NCI-H345 (cell line): ENCODE measurements at places on chromosomes 1 and 21.

DNA sequence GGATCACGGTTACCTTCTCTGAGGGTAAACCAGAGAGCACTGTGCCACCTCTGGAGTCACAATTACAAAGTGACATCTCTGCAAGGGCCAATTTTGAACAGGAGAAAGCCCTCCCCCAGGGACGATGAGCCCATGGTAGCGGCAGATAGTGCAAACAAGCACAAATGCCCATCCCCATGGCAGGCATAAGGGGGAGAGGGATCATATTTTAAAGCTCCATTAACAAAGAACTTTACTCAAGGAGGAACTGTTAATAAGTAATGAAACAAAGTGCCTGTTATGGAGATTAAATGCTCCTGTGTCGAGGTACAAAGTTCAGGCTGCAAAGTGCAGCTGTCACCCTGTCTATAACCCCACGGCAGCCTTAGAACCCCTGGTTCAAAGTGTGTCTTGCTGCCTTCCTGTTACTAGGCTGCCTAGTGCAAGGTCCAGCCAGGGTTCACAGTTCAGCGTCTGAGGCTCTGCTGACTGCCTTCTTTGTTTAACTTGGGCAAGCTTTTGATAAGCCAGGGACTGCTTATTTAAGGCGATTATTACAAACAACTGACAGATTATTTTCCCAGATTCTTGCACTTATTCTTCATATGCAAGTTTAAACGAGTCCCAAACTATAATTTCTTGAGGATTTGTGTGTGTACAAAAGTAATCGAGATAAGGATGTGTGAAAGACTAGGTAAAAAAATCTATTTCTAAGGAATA lies 75.7 kb upstream of the NRIP1 start:
- no peak for DNase-seq

DNA sequence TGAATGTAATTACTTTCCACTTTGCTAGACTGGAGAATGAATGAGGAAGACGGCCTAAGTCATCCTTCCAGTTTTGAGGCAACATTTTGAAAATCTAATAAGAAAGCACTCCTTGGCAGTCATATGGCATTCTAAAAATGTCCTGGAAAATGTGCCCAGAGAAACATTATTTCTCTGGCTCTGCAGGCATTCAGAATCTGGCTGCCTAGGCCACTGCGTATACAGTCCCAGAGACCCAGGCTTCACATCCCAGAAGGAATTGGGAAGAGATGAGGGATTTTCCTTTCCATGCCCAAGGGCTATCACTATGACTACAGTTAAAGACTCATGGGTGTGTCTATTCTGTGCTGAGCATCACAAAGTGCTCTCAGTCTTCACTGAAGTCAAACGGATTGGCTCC lies 92.9 kb downstream of the BEND5 start:
- no peak for DNase-seq

DNA sequence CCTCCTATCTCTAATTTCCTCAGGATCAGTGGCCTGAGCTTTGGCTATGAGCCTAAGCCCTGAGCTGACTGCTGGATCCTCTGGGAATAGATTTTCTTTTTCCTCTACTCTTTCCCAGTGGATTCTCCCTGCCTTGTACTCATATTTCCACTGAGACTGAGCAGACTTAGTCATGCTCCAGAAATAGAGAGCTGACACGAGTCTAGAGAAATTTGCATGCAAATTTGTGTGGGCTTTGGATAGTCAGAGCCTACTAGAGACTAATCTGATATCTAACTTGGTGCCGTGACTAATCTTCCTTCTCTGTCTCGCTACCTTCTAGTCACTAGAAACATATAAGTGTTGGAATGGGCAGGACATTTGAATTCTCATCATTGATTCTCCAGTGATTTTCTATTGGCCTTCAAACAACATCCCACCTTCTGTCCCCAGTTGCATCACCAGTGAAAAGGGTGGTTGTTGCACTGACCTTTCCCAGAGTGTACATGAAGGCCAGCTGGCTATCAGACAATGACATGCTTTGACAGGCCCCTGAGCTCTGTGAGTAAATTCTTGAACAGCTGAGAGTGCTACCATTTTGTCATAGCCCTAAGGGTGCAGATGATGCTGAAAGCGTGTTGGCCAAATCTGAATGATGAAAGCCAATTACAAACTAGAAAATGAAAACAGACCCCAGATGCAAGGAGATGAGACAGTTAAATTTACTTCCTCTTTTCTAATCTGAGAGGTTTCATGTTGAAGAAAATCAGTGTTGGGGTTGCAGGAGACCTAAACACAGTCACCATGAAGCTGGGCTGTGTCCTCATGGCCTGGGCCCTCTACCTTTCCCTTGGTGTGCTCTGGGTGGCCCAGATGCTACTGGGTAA lies at the start of gene FCRLA:
FCRLA (plus strand) TSS at position 748 of the 866 bp plus-strand sequence; CDS start at position 784, 36 bp downstream.
- no peak for DNase-seq

DNA sequence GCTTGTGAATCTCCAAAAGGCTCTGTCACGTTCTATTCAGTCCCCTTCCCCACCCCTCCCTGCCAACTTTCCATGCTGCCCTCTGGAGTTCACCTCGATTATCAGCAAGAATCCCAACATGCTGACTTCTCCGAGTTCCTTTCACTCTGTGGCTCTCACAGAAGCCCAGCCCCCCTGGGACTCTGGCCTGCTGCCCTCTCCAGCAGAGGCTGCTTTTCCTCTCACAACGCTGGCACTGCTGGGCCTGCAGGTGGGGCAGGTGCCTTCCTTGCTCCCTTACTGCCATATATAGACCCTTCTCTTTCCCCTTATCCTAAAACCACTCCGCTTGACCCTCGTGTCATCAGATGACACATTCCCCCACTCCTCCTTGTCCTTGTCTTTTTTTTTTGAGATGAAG lies 10.2 kb upstream of the RNF186 start:
- no peak for DNase-seq

DNA sequence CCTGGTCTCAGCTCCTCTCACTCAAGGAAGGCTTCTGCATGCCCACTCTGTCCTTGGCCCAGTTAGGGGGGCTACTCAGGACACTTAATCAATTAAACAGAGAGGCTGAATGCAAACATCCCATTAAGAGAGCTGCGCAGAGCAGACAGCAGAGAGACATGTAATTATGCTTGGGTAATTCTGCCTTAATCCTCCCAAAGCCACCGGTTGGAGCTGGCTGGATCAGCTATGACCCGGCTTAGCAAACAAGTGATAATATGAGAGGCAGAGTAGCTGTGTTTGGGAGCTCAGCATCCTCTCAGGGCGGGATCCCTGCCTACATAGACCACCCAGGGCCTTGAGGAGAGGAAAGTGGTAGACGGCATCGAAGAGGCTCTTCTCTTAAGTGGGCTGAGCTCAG lies 183.2 kb downstream of the GRIK3 start:
- no peak for DNase-seq

DNA sequence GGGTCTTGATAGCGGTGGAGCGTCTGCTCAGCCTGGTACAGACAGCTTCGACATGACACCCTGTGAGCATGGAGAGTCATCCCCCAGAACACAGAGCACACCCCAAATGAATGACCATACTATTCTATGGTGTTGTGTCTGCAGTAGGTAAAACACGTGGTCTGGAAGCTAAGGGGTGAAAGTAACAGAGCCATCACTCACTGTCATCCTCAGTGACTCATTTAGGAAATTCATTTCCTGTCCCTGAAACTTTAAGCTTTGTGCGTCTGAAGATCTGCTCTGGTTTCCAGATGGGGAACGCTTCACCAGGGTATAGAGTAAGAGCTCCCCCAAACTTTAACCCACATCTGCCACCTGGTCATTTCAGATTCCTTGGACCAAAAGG lies 94.8 kb upstream of the DISP3 start:
- DNase-seq: no peak

- DNase-seq: no peak
Observed at GRCh38 chr1:50967416-50968157, 2.5 kb upstream of the CDKN2C start.

- DNase-seq: no peak
Observed at GRCh38 chr1:20411196-20411980, 74.6 kb downstream of the CAMK2N1 start.

GRCh38 chr1:48681476-48682305 lies 95.0 kb downstream of the BEND5 start:
- no peak for DNase-seq

DNA sequence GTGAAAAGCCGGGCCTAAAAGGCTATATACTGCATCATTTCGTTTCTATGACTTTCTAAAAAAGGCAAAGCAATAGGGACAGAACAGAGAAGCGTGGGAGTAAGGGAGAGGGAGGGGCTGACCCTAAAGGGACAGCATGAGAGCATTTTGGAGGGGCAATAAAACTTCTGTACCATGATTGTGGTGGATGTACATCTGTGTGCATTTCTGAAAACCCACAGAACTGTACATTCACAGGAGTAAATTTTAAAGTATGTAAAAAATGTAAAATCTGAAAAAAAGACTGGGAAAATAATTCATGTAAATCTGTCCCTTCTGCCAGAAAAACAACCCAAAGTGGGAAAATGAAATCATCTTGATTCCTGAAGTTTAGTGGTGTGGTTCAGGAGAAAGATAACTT lies 235.4 kb downstream of the CENPF start:
- DNase-seq: no peak

GRCh38 chr1:19427087-19427781 lies 58.1 kb downstream of the CAPZB start:
- no peak for DNase-seq

- no peak for DNase-seq
Observed at GRCh38 chr1:218624052-218624451, 278.9 kb downstream of the TGFB2 start.

DNA sequence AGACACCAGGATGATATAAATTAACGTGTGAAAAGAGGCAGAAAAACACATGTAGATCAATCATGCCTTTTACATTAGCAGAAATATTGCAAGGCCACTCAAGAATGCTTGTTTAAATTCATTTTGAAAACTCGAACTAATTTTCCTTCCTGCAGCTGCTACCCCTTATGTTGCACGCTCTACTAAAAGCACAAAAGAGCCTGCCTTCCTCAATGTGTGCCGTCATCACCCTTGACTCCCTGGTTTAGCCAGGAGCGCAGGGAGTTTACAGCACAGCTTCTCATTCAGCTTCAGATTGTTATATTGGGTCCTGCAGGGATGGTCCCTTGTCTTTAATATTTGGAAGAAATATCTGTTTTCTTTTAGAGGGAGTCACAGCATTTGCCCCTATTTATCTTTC lies 10.1 kb upstream of the ST6GALNAC5 start:
- peak; percentile 12 for DNase-seq

DNA sequence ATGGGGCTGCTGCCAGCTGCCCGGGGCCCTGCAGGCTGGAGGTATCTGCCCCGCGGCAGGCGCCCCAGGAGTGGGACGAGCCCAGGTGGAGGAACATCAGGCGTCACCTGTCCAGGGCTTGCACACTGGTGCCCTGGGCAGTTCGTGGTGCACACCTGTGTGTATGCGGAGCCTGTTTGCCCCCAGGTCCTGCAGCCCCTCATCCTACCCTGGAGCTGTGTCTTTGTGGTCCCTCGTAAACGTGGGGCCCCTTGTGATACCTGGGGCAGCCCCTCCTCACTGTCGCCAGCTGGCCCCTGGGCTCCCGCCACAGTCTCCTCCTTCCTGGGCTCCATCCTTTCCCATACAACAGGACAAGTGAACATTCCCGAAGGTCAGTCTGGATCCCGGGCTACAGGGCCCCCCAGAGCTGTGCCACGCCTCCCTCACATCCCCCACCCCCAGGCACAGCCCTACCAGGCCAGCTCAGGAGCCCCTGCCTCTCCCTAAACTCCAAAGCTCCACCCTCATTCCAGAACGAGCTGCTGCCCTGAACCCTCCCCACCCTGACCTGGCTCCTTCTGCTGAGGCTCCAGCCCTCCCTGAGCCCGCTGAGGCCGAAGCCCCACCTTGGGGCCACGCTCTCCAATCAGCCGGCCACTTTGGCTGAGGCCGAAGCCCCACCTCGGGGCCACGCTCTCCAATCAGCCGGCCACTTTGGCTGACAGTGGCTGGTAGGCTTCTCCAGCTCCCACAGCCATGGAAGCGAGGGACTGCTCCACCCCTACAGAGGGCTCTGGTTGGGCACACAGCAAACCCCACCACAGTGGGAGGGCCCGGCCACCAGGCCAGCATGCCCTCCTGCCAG lies 42.6 kb downstream of the UBE2G2 start:
- DNase-seq: no peak

- DNase-seq: no peak
Observed at GRCh38 chr1:183137782-183138181, 48.3 kb upstream of the LAMC2 start.

DNA sequence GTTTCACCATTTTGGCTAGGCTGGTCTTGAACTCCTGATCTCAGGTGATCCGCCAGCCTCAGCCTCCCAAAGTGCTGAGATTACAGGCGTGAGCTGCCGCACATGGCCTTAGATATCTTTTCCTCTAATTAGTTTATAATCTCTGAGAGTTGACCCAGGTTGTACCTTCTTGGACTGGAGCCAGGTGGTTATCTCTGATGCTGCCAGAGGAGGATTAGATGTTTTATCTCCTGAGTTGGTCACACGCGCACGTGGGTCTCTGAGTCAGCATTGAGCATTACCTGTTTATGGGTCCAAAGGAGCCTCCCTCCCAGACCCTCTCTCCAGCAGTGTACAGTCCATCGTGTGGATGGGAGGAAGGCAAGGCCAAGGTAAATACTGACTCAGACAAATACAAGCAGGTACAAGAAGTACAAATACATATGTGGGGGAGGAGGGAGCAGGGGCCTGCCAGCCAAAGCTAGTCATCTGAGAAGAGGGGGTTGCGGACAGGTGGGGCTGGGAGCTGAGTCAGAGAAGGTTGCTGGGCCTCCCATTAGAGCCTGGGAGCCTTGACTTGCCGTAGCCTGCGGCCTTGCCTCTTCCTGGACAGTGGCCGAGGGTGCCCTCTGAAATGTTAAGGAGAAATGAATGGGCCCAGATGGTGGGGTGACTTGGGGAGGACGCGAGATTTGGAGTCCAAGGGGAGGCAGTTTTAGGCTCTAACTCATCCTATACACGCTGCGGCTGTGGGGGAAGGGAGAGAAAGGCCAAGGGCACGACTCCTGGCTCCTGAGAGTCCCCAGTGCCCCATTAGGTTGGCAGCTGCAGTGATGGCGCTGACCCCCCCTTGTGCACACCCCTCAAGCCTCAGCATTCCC lies 13.1 kb downstream of the IL6R start:
- DNase-seq: no peak

DNA sequence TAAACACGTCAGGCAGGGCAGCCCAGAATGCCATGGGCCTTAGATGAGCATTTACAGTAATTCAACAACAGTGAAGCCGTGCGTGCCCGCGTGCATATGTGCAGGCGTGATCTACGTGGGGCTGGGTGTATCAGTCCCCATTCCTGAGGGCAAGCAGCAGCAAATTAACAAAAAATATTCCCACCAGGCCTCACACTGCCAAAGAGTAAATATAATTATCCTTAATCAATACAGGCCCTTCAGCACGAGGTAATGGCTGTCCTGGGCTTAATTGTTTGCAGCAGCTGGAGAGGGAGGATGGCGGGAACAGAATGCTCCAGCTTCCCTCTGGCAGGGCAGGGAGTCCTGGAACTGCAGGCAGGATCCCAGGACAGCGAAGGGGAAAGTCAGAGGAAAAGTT lies 91.8 kb downstream of the DDX20 start:
- DNase-seq: peak; percentile 11
